Effector memory CD4-positive, alpha-beta T cell (primary cell): ENCODE measurements at places on chromosomes 13 and 19.

- no peaks in the 10 kb centered on the region for H3K4me1 ChIP-seq
- H3K36me3 ChIP-seq, result no peaks in the 10 kb centered on the region
- no peak overlapping the region for H3K4me3 ChIP-seq
- no peak for DNase-seq
- no peak overlapping the region for H3K27ac ChIP-seq
These were observed 412.5 kb downstream of the DACH1 start for GRCh38 chr13:71454509-71454908.

GRCh38 chr13:91660076-91660415 lies 261.6 kb downstream of the GPC5 start:
- DNase-seq, result no peak
- H3K27ac ChIP-seq, result no peak overlapping the region
- H3K4me3 ChIP-seq, result no peak overlapping the region
- no peaks in the 10 kb centered on the region for H3K36me3 ChIP-seq

- no peaks in the 10 kb centered on the region for H3K27me3 ChIP-seq
- H3K4me3 ChIP-seq, result no peak overlapping the region
- no peaks in the 10 kb centered on the region for H3K36me3 ChIP-seq
- H3K27ac ChIP-seq, result no peak overlapping the region
- no peak for DNase-seq
These were observed 8.0 kb downstream of the SLC7A9 start for GRCh38 chr19:32861596-32861995.

GRCh38 chr13:42110410-42111155 lies 62.1 kb downstream of the DGKH start:
- no peaks in the 10 kb centered on the region for H3K27me3 ChIP-seq
- H3K27ac ChIP-seq, result no peak overlapping the region
- DNase-seq, result no peak
- H3K36me3 ChIP-seq, result no peaks in the 10 kb centered on the region
- no peaks in the 10 kb centered on the region for H3K4me1 ChIP-seq

GRCh38 chr13:47484548-47484947 lies 516.5 kb downstream of the SUCLA2 start:
- H3K27ac ChIP-seq, result no peak overlapping the region
- no peaks in the 10 kb centered on the region for H3K27me3 ChIP-seq
- no peak for DNase-seq
- H3K4me1 ChIP-seq, result no peaks in the 10 kb centered on the region

DNA sequence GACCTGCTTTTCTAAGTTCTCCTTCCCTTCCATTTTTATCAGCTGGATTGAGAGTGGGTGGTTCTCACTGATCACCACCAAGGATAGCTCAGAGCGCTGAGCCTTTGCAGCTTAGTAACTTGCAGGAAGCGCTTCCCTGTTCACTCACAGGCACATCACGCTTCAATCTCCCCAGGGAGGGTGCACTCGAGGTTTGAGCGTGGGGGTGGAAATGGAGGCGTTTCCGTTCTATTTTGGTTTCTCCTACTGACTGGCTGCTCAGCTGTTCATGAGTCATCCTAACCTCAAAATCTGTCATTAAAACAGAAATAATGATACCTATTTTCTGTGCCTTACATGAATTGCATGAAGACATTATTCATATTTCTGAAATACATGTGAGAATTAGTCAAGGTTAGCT lies 292.1 kb downstream of the SPRY2 start:
- H3K36me3 ChIP-seq, result no peaks in the 10 kb centered on the region
- DNase-seq, result no peak
- no peak overlapping the region for H3K27ac ChIP-seq
- no peaks in the 10 kb centered on the region for H3K4me1 ChIP-seq
- no peak overlapping the region for H3K4me3 ChIP-seq

GRCh38 chr19:14366529-14366928 lies 14.7 kb upstream of the ADGRE5 start:
- DNase-seq, result peak; percentile 82
- peak overlapping the region; percentile 23 for H3K4me3 ChIP-seq
- peak overlapping the region; percentile 100 for H3K27ac ChIP-seq

- no peak overlapping the region for H3K4me3 ChIP-seq
- no peak for DNase-seq
- no peaks in the 10 kb centered on the region for H3K27me3 ChIP-seq
- no peaks in the 10 kb centered on the region for H3K36me3 ChIP-seq
- no peaks in the 10 kb centered on the region for H3K4me1 ChIP-seq
- H3K27ac ChIP-seq, result no peak overlapping the region
These were observed 29.6 kb downstream of the VWA8 start for GRCh38 chr13:41931337-41931736.

GRCh38 chr19:49987159-49987698 lies 26.3 kb upstream of the SIGLEC11 start:
- peak; percentile 66 for DNase-seq
- H3K4me3 ChIP-seq, result no peak overlapping the region
- H3K27me3 ChIP-seq, result no peaks in the 10 kb centered on the region
- no peak overlapping the region for H3K27ac ChIP-seq

GRCh38 chr19:35754370-35755130 lies 2.3 kb downstream of the HSPB6 start:
- no peak overlapping the region for H3K4me3 ChIP-seq
- no peak for DNase-seq
- H3K4me1 ChIP-seq, result peaks cover 28% of the 10 kb centered on the region
- H3K27me3 ChIP-seq, result no peaks in the 10 kb centered on the region

GRCh38 chr13:33934343-33934742 lies 116.4 kb downstream of the RFC3 start:
- no peak for DNase-seq
- no peaks in the 10 kb centered on the region for H3K27me3 ChIP-seq
- H3K27ac ChIP-seq, result no peak overlapping the region
- H3K4me3 ChIP-seq, result no peak overlapping the region
- no peaks in the 10 kb centered on the region for H3K36me3 ChIP-seq

DNA sequence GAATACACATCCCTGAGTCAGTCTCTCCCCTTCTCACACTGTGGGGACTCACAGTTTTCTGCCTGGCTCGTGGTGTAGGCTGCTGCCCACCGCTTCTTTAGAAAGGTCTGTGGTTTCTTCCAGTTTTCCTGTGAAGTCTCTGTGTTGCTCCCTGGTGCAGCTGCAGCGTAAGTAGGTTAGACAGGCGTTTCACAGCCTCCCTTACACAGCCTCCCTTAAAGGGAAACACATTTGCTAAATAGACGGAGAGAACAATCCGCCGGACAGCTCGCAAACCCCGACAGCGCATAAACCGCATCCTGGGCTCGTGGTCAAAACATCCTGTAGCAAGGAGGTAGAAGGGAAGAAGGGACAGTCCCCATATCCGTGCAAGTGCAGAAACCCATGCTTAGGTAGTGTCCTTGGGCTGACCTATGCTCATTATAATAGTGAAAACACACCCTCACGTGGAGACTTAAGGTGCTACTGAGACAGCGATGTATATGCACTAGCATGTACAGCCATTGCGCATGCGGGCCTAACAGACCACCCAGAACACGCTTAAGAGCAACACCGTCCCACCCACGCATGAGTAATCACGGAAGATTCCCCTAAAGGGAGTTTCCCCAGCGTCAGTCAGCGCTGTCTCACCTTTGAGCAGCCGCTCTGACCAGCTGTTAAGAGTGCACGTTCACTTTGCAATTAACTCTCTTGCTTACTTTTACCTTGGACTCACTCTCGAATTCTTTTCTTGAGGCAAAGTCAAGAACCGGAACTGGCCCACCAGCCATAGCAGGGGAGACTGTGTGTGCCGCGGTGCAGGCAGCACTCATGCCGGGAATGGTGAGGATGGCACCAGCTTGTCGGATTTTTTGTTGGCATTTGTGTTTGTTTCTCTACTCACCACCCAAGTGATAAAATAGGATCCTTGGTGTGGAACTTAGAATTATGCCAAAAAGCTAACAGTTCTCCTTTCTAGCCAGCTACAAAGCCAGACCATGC lies 16.6 kb downstream of the SIGLEC8 start:
- no peaks in the 10 kb centered on the region for H3K27me3 ChIP-seq
- peaks cover 20% of the 10 kb centered on the region for H3K4me1 ChIP-seq
- peak overlapping the region; percentile 56 for H3K27ac ChIP-seq
- peak; percentile 74 for DNase-seq
- peak overlapping the region; percentile 35 for H3K4me3 ChIP-seq
- no peaks in the 10 kb centered on the region for H3K36me3 ChIP-seq

GRCh38 chr13:52348071-52348470 lies 57.9 kb downstream of the THSD1 start:
- DNase-seq, result no peak
- no peak overlapping the region for H3K4me3 ChIP-seq
- no peak overlapping the region for H3K27ac ChIP-seq

DNA sequence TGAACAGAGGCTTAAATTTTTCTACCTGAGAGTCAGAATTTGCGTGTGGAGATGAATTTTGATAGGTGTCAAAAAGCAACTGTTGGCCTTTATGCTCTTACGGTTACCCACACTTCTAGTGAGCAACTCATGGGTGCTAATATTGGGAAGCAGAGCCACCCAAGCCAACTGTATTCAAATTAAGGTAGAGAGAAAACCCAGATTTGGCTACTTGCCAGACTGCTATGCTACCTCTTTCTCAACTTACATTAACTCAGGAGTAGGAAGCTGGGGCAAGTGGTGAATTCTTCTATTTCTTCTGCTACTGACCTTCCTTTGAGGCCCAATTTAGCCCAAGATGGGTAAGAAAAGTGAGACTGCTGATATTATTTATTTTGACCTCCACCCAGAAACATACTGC lies 83.9 kb downstream of the OLFM4 start:
- H3K36me3 ChIP-seq, result no peaks in the 10 kb centered on the region
- no peak overlapping the region for H3K4me3 ChIP-seq
- DNase-seq, result no peak
- H3K27ac ChIP-seq, result no peak overlapping the region

GRCh38 chr19:18417250-18418028 lies 1.8 kb upstream of the SSBP4 start:
- peaks cover 74% of the 10 kb centered on the region for H3K4me1 ChIP-seq
- DNase-seq, result no peak
- no peaks in the 10 kb centered on the region for H3K27me3 ChIP-seq
- H3K36me3 ChIP-seq, result no peaks in the 10 kb centered on the region
- peak overlapping the region; percentile 39 for H3K27ac ChIP-seq

DNA sequence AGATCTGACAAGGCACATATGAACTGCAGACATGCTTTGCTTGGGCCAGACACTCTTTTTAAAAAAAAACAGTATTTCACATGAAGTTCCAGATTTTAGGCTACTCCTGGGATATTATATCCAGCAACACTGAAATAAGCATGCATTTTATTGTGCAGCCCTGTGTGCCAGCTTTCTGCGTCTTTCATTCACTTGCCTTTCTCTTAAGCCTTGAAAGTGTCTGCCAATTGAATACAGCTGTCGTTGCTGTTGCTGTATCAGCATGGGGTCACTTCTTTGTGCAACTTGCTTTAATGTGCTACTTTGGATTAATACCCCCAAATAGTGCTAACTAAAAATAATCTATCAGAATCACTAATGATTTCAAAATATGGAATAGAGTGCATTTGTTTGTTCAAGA lies 657.8 kb downstream of the SLITRK6 start:
- H3K36me3 ChIP-seq, result no peaks in the 10 kb centered on the region
- no peak for DNase-seq
- H3K27ac ChIP-seq, result no peak overlapping the region
- H3K4me1 ChIP-seq, result no peaks in the 10 kb centered on the region
- no peak overlapping the region for H3K4me3 ChIP-seq

DNA sequence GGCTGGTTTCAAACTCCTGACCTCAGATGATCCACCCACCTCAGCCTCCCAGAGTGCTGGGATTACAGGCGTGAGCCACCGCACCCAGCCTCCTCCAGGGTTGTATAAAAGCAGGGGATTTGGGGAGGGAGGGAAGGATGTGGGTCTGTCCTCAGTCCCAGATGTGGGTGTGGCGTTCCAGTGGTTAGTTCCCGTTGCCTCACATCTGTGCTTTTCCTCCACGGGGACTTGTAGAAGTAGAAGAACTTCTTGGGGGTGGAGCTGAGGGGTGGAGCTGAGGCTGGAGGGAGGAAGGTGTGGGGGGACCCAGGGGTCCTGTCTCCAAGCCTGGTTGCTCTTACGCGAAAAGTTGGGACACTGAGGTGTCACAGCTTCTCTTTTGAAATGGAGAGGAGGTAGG lies 514 bp upstream of the MCEMP1 start:
- no peak overlapping the region for H3K4me3 ChIP-seq
- no peaks in the 10 kb centered on the region for H3K36me3 ChIP-seq
- peaks cover 29% of the 10 kb centered on the region for H3K4me1 ChIP-seq
- H3K27ac ChIP-seq, result no peak overlapping the region
- H3K27me3 ChIP-seq, result no peaks in the 10 kb centered on the region

DNA sequence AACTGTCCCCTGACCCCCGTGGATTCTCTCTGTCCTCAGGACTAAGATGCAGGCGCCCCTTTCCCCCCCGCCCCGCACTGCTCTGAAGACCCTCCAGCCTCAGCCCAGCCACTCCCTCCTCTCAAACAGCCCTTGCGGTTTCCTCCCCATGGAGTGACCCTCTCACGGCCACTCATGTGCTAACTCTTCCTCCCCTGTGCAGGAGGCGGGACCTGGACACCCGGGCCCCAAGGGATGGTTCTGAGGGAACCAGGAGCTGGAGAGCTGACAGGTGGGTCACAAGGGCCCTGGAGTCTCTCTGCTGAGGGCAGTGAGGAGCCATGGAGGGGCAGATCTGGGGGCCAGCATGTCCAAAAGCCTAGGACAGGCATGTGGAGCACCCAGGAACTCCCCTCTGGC lies 1.9 kb downstream of the ISOC2 start:
- peaks cover 14% of the 10 kb centered on the region for H3K4me1 ChIP-seq
- H3K27me3 ChIP-seq, result no peaks in the 10 kb centered on the region
- H3K4me3 ChIP-seq, result no peak overlapping the region

GRCh38 chr19:6219586-6220290 lies 60.0 kb downstream of the MLLT1 start:
- no peak overlapping the region for H3K4me3 ChIP-seq
- no peaks in the 10 kb centered on the region for H3K4me1 ChIP-seq
- no peaks in the 10 kb centered on the region for H3K27me3 ChIP-seq
- peaks cover 31% of the 10 kb centered on the region for H3K36me3 ChIP-seq
- no peak overlapping the region for H3K27ac ChIP-seq

- H3K4me3 ChIP-seq, result no peak overlapping the region
- no peak overlapping the region for H3K27ac ChIP-seq
- H3K4me1 ChIP-seq, result no peaks in the 10 kb centered on the region
- no peaks in the 10 kb centered on the region for H3K27me3 ChIP-seq
- no peak for DNase-seq
- H3K36me3 ChIP-seq, result no peaks in the 10 kb centered on the region
These were observed 560.0 kb upstream of the KLHL1 start for GRCh38 chr13:70668293-70668692.

- H3K4me3 ChIP-seq, result no peak overlapping the region
- no peak overlapping the region for H3K27ac ChIP-seq
- H3K4me1 ChIP-seq, result no peaks in the 10 kb centered on the region
- H3K27me3 ChIP-seq, result no peaks in the 10 kb centered on the region
- no peak for DNase-seq
- no peaks in the 10 kb centered on the region for H3K36me3 ChIP-seq
These were observed 156.9 kb upstream of the TSHZ3 start for GRCh38 chr19:31506102-31506501.

GRCh38 chr19:41401483-41401882 lies 3.9 kb downstream of the BCKDHA start:
- H3K27ac ChIP-seq, result no peak overlapping the region
- DNase-seq, result no peak
- no peaks in the 10 kb centered on the region for H3K27me3 ChIP-seq
- H3K36me3 ChIP-seq, result peaks cover 3% of the 10 kb centered on the region
- H3K4me1 ChIP-seq, result peaks cover 1% of the 10 kb centered on the region

DNA sequence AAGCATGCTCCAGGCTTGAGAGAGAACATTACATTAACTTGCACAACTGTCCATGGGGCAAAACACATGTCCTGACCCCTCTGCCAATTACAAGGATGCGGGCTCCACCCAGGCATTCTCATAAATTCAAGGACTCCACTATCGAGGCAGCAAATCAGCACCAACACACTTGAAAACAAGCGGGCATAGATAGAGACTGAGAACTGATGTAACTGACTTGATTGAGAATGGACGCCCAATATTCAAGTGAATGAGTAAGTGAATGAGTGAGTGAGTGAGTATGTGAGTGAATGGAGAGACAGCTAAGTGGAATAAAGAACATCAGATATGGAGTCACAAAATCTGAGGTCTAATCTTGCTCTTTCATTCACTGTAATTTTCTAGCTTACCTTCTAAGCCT lies 75.0 kb upstream of the VSTM2B start:
- no peaks in the 10 kb centered on the region for H3K36me3 ChIP-seq
- H3K4me3 ChIP-seq, result no peak overlapping the region
- DNase-seq, result no peak
